ENCODE measurements at places on chromosomes 5 and 9. TPM values are rescaled to one million over a fixed set of nuclear protein-coding genes. Genes with fewer than 3 reads are reported as not detected.

The NOXA1 gene
- total RNA-seq: 12.5 TPM

The TMEM171 gene
- 2.4 TPM for total RNA-seq

The HCN1 gene
- not detected for total RNA-seq

The TRPM6 gene
- 2.6 TPM for total RNA-seq

The SLC25A2 gene
- 1.3 TPM for total RNA-seq

The CNTLN gene
- total RNA-seq: 10.6 TPM

The PDE6A gene
- total RNA-seq: not detected

The SOX30 gene
- 0.52 TPM for total RNA-seq

The SPATA31D4 gene
- total RNA-seq: not detected

The KIF24 gene
- total RNA-seq: 0.94 TPM

The ACTBL2 gene
- total RNA-seq: not detected

The COL23A1 gene
- 3.5 TPM for total RNA-seq

The SMIM33 gene
- not detected for total RNA-seq

GRCh38 chr9:137265496-137266161 is 10.5 kb downstream of the NELFB start:
- DNase-seq: no peak

GRCh38 chr5:75571547-75571946 is 39.7 kb upstream of the ANKDD1B start:
- no peak for DNase-seq

- no peak for DNase-seq
Measured at GRCh38 chr5:7667216-7667767, 183.6 kb downstream of the CFAP90 start.

DNA sequence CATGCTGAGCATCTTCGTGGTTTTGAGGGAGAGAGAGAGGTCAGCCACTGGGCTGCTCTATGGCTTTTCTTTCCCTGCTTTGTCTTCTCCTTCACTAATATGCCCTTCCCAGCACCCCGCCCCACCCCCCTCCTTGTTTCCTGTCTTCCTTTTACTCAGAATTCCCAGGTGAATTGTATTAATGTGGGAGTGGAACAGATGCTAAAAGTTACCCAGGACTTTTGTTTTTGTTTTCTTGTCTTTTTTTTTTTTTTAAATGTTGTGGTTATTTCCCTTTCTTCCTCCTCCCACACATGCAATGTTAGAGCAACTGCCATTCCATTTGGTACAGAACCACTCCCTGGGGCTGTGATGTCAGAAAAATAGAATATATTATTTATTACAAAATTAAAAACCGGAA is 442.7 kb upstream of the CD180 start:
- no peak for DNase-seq

DNA sequence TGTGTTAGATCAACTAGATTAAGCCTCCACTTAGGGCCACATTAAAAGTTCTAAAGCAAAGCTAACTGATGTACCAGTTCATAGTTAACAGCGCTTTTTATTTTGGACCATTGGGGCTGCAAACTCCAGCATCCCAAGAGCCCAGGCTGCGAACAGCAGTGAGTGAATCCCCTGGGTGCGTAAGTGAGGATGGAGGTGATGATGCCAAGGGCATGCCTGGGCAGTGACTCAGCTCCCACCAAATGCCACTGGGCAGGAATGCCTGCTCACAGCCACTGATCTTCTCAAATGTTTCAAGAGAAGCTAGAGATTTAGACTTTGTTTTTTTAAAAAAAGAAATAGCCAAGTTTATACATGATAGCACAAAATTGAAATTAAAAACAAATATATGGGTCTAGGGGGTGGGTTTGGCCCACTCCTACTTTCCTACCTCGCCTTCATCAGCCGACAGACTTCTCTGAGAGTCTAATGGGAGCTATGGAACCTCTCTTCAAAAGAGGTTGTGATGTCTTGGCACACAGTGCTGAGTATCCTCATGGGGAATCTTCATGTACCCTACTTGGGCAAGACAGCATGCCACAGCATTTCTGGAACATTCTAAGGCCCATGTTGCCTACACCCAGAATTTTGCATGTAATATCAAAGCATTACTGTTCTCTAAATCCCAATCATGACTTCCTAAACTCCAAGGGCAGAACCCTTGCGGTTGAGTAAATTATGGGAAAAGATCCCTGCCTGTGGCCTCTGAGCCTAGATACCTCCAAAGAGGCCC is 398.1 kb downstream of the EBF1 start:
- DNase-seq: no peak

GRCh38 chr5:68196876-68197275 is 18.7 kb upstream of the PIK3R1 start:
- DNase-seq: no peak

GRCh38 chr5:7849681-7850394 is 1.1 kb downstream of the CFAP90 start:
- no peak for DNase-seq

GRCh38 chr9:128899566-128900322 is 17.8 kb downstream of the LRRC8A start:
- DNase-seq: no peak

DNA sequence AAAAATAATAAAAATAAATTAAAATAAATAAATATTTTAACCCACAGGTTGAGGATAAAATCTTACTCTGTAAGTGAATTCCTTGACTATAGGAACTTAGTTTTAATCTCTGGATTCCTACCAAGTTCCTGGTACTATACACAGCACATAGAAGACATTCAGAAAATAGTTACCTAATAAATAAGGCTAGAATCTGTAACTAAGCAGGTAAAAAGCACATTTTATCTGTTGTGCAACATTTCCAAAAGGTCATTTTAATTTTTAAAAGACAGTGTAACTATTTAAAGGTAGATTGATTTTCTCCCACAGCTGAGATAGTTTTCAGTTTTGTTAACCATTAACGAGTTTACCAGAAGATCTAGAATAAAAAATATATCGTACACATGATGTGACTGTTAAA is 47.8 kb downstream of the MLANA start:
- no peak for DNase-seq

- DNase-seq: no peak
Measured at GRCh38 chr9:23278561-23278960, 547.5 kb downstream of the ELAVL2 start.

DNA sequence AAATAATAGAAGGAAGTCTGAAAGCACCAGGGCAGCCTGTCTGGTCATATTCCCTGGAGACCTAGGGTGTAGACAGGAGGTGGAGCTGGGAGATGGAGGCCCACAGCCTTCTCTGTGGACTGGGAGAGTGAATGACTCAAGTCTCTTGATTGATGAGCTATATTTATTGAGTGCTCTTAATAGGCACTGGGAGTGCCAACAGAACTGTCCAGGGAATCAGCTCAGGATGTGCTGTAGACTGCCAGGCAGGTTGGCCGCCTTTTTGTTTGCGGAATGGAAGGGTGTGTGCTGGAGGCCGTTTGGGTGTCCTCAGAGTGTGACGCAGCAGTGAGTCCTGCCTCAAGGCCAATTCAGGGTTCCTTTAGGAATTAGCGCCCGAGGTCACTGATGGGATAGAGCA is 33.4 kb upstream of the POMT1 start:
- DNase-seq: no peak

GRCh38 chr9:83379045-83379444 is 159.2 kb downstream of the FRMD3 start:
- DNase-seq: no peak

DNA sequence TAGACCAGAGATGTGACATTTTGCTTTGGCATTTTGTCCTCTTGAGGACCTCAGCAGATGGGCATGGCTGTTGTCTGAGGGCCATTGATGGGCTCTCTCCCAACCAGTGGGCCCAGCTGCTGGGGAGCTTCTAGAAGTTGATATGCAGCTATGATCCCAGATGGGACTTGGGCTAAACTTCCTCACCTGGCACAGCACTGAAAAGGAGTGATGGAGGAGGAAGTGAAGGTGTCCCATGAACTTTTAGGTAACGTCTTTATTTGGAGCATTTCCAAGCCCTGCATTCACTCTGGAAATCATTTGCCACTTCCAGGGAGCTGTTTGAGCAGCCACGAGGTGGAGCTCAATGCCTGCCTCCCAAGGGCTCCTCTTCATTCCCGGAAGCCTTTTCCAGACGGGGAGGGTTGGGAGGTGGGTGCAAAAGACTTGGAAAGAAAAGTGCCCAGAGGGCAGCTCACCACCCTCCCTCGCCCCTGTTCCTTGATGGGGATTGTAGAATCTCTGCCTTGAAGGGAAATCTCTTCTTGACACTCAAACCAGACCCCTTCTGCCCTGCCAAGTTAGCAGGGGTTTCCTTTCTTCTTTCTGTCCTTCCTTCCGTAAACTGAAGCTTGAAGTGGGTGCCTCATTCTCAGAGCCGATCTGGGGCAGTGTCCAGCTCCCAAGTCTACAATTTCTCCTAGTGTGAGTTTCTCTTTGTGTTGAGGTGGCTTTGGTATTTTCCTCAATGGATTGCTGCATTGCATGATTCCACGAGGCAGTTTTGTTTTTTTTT is 18.1 kb upstream of the NEUROG1 start:
- no peak for DNase-seq

DNA sequence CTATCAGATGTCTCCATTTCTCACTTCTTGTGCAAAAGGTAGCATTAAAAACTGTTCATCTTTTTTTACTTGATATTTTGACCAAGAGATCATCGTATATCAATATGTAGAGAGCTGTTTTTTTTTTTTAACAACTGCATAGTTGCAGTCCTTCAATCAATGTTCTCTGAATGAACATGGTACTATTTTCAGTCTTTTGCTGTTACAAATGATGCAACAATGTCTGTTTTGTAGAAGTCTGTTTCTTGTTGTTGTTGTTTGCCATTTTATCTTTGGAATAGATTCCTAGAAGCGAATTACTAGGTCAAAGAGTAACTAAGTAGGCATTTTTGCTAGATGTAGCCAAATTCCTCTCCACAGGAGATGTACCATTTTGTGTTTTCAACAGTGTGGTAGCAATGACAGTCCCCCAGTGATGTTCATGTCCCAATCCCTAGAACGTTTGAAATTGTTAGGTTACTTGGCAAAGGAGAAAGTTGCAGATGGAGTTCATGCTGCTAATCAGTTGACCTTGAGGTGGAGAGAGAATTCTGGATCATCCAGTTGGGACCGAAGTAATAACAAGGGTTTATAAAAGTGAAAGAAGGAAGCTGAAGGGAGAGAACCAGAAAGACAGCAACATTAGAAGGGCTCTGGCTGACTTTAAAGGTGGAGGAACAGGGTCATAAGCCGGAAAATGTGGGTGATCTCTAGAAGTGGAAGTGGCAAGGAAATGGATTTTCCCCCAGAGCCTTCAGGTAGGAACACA is 6.3 kb downstream of the MTREX start:
- no peak for DNase-seq

DNA sequence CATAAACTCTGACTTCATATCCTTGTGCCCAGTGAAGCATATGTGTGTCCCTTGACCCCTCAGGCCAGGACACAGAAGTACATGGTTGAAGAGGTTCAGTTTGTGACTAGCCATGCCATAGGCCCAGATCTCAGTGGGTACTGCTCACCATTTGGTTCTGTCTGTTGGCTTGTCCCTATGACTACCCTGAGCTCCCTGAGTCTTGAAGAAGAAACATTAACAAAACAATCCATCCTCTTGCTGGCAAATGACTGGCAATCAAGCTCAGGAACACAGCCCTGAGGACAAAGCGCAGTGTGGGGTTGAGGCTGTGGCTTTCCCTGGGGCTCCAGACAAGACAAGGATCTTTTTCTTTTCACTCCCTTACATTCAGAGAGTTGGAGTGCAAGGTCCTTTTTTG is 46.3 kb downstream of the TNFAIP8 start:
- no peak for DNase-seq

DNA sequence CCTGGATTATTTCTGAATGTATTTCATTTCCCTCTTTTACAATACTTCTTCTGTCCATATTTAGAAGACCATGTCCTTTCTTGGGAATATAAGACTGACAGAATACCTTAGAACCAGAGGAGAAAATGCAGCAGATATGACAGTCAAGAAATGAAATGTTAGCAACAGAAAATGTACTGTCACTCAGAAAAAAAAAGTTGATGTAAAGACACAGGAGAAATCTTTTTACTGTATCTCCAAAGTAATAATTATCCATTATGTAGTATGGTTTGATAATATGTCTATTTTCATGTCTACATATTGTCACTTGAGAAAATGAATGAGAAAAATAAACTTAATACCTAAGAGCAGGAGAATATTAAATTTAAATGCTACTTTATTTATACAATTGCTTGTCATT is 652.1 kb downstream of the GABRG2 start:
- DNase-seq: no peak

DNA sequence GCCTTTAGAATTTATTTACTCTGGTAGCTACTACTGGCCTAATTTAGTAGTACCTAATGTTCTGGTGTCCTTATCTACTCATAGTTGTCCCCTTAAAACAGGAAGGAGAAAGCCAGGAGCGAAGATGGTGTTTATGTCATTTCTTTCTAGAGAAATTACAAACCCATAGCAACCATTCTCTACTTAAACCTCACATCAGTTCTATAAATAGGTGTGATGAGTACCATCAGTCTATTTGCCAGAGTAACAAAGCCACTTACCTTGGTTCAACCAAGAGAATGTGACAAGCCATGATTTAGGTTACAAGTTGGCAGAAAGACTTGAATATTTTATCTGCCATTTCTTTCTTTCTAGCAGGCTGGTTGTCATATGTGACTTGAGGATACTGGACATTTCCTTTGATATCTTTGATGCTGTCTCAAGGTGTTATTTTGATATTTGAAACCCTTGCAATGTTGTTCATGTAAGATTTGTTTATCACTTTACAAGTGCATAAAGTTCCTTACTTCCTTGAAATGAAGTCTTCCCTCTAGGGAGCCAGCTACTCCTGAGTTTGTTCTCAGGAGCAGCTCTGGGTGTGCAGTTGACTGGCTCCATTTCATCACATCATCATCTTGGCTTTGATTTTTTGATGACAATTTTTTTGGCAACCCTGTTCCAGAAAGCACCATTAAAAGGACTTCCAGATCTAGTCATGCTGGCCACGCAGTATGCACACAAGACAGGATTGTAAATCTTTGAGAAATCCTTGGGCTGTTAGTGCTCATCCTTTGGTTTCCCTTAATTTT is 286.8 kb downstream of the ARHGAP26 start:
- no peak for DNase-seq

- no peak for DNase-seq
Measured at GRCh38 chr5:40736103-40736875, 19.5 kb downstream of the TTC33 start.

DNA sequence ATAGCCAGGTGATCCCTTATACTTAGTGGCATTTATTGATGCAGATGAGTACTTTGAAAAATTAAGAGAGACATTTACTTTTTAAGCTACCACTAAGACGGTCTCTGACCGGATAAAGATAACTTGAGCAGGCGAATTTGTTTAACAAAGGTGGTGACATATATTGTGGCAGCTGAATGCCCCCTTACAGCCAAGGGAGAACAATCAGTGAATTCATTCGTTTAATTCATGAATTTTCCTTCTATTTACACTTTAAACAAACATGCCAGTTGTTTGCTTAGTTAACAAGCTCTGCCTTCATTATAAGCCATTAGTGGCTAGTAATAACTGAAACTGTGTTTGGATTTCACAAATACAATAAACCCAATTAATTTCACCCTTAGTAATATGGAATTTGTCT is 187.1 kb downstream of the AOPEP start:
- no peak for DNase-seq

- peak; percentile 63 for DNase-seq
Measured at GRCh38 chr9:71647094-71647591, 121.2 kb downstream of the CEMIP2 start.

- DNase-seq: no peak
Measured at GRCh38 chr5:79236362-79236969, 535 bp downstream of the JMY start.

- no peak for DNase-seq
Measured at GRCh38 chr9:90998573-90998972, 197.0 kb downstream of the SYK start.

GRCh38 chr5:88938488-88938887 is 55.5 kb upstream of the MEF2C start:
- no peak for DNase-seq

- no peak for DNase-seq
Measured at GRCh38 chr9:124206391-124206790, 51.4 kb upstream of the NEK6 start.

GRCh38 chr5:160242145-160242544 is 12.8 kb downstream of the FABP6 start:
- DNase-seq: no peak

Measured in ureter (tissue), 1 donor.